Activated naive CD4-positive, alpha-beta T cell treated with anti-CD3 and anti-CD28 coated beads, Interleukin-2, amount 50 U/mL, for 72 hours (primary cell): ENCODE measurements at places on chromosomes 2 and 18. TPM values are rescaled to one million over a fixed set of nuclear protein-coding genes. Genes with fewer than 3 reads are reported as not detected.

Gene AQP12A
- not detected for total RNA-seq

Gene SPC25
- 28.5 TPM for total RNA-seq

DNA sequence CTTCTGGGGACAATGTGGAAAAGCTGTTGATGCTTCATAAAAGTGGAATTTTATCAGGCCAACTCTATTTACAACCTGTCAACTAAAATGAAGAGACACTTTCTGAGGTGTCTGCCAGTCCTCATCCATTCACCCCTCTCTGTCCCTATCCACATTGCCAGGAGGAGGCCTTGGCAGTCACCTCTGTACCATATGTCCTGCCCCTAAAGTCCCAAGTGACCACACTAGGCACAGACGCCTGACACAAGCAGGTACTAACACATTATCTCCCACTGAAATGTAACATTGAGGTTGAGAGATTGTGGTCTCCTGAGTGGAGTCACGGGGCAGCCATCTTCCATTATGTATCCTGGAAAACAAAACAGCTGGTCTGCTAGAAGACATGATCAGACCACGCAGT lies 71.4 kb downstream of the OSBPL1A start:
- no peak for DNase-seq

DNA sequence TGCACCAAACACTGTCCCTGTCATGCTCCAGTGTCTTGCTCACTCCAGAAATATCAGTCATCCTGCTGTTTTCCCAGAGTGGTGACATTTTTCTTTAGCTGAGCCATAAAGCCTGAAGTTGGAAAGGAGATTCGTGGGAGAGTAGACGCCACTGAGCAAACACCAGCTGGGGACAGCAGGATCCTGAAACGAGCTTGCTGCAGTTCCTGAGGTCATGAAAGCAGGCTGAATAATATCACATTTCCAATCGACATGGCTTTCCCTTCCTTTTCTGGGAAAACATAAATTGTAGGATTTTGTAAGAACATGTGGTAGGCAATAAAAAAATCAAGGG lies 276.4 kb downstream of the CDCA7 start:
- no peak for DNase-seq

DNA sequence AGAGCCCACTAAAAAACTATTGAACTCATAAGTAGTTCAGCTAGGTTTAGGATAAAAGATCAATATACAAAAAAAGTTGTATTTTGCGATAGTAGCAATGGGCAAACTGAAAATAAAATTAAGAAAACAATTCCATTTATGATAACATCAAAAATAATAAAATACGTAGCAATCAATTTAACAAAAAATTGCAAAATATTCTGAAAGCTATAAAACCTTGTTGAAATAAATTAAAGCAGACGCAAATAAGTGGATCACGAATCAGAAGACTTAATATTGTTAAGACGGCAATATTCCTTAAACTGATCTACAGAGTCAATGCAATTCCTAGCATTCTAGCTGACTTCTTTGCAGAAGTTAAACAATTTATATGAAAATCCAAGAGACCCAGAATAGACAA lies 24.5 kb downstream of the ABCB11 start:
- no peak for DNase-seq

- DNase-seq: no peak
Observed at GRCh38 chr2:201070948-201071478, 458 bp downstream of the HYCC2 start.

DNA sequence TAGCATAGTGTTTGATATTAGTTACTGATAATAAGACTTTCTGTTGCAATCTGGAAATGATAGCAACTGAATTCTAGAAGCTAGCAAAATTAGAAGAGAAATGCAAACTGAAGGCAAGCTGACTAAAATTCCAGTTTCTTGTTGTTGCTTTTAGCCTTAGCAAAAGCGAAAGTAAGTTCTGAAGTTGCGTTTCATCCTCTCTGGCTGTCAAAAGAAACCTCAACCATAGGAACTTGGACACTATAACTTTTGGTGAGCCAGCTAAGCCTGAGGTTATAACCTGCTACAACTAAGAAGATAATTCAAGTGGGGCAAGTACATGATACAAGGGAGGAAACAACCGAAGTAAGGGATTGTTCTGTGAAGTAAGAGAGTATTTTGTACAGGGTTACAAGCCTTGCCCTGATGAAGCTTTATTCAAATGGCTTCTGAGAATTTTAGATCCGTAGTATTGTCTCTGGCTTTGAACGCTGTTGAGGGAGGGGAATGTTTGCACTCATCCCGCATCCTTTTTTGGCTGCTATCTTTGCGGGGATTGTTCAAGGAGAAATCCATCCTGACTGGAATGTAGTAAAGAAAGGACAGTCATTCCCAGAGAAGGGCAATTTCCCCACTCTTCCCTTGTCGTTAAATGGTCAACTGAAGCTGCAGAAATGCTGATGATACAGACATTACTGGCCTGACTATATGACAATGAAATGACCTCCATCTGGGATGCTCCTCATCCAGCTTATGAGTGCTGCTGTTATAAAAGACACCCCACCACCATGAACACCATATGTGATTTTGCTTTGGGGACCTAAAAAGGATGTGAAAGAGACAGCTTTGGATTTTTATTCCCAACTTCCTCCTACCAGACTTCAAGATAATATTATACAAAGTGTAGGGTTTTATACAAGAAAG lies 7.0 kb upstream of the TMX3 start:
- no peak for DNase-seq
